Left renal pelvis (tissue), 4 donors: ENCODE measurements at places on chromosomes 5 and 9.

DNA sequence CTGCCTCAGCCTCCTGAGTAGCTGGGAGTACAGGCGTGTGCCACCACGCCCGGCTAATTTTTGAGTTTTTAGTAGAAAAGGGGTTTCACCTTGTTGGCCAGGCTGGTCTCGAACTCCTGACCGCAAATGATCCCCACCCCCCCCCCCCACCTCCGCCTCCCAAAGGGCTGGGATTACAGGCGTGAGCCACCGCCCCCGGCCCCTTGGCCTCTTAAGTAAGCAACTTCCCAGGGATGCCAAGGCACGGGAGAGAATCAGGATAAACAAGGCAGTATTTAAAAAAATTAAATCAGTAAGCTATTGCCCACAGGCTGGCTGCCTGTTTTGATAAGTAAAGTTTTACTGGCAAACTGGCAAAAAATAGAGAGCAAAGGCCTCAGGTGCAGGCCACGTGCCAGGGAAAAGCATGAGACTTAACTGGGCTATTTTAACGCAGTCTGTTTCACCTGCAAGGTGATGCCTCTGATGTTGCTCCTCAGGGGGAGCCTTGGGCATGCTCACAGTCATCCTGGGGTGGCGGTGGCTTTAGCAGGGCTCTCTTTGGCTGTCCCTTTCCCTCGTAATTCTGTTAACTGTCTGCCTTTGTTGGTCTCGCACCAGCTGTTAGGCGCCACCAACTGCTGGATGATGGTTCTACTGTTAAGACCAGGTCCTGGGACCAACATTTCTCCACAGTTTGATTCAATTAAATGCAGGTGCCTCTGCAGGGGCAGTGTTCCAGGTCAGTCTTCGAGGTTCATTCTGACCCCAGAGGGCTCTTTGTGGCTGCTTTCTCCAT, 19.4 kb upstream of the RNF130 start:
- DNase-seq, result peak; percentile 30

DNA sequence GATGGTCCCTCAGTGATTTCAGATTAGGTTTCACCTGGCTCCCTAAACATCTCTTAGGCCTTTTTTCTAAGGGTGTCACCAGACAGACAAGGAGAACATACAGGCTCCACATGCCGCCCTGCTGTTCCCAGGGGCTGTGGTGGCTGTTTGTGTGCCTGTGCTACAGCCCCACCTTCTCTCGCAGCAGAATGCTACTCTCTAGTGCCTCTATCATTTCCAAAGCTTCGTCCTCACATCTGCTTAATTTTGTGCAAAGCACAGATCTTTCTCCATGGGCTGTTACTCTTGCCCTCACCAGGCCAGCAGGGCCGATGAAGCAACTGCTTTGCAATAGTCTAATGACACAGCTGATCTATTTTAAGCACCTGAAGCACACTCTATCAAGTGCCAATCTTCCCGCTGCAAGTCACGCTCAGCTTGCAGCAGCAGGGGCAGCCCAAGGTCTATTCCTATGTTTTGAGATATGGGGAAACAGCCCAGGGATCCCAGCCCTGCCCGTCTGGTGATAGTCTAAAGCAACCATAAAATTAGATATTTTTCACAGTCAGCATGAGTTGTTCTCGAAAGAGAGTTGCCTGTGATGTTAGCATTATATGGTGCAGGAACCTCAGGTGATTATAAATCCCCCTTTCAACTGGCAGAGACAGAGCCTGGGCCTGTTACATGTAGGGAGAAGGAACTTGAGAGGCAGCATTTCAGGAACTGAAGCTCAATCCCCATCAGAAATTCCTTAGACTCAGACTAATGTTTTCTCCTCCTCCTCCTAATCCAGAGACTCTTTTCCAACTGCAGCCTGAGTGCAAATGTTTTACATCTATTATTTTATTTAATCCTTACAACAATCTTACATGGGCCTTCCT, 12.7 kb downstream of the ABLIM3 start:
- DNase-seq, result no peak

GRCh38 chr5:103340717-103341388, 82.3 kb downstream of the MACIR start:
- DNase-seq, result no peak

DNA sequence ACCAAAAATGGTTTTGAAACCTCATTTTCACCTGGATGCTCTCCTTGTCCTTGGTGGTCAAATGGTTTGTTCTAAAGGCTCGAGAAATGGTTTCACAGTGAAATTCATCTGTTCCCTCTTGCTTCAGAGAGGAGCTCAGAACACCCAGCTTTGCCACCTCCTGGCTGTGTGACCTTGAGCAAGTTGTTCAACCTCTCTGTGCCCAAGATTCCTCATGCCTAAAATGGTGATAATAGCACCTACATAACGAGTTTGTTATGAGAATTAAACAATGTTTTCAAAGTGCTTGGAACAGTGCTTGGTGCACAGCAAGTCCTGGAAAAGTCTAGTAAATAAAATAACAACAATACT, 6.5 kb upstream of the GADD45G start:
- no peak for DNase-seq

GRCh38 chr5:150082889-150083288, 3.5 kb downstream of the CSF1R start:
- DNase-seq, result no peak

DNA sequence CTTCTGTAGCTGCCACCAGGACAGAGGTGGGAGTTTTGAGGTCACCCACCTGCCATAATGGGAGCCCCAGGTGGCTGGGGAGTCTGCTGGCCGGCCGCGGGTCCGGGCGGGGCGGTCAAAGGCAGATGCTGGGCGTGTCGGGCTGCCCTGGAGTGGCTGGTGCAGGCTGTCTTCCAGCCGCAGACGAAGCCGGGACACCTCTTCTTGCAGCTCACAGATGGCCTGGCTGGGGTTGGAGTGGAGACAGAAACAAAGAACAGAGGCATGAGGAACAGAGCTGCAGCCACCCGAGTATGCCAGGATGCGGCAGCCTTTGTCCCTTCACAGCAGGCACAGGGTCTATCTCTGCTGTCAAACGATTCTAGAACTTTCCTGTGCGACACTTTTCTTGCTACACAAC, 18.0 kb downstream of the ORM2 start:
- no peak for DNase-seq

- no peak for DNase-seq
These were observed 981.1 kb downstream of the DTWD2 start for GRCh38 chr5:118007262-118007661.
